ENCODE measurements at places on chromosomes 7 and 10.
A peak's percentile ranks its signal among the peaks of the same experiment; 100 is the strongest.

DNA sequence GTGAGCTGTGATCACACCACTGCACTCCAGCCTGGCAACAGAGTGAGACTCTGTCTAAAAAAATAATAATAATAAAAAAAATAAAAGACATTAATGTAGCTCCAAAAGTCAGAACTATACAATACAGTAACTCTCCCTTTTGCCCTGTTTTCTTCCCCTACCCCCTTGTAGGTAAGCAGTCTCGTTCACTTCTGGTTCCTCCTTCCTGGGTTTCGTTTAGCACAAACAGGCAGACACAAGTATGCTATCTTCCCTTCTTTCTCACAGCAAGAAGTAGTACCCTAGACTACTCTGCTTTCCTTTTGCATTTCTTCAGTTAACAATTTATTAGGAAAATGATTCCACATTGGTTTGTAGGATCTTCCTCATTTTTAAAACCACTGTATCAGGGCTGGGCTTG, 33.1 kb downstream of the PDSS1 start:
- no peak for DNase-seq

GRCh38 chr10:105534086-105534485, 893.0 kb downstream of the SORCS3 start:
- DNase-seq: no peak

GRCh38 chr7:99310004-99310403, 15.7 kb upstream of the ARPC1A start:
- no peak for DNase-seq

- no peak for DNase-seq
These were observed 420.9 kb upstream of the MGMT start for GRCh38 chr10:129046065-129046681.

DNA sequence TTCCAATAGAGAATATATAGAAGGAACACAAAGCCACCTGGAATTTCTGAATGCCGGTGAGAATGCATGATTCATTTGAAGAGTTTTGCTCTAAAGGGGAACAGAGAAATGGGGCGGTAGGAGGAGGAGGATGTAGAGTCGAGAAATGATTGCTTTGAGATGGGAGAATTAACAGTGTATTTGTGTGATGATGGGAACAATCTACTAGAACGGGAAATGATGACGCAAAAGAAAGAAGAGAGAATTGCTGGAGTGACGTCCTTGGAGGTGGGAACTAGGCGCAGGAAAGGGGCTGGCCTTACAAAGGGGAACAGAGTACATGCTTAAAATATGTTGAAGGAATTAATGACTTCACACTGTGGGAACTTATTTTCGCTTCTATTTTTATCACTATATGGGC, 188.1 kb downstream of the SDHAF3 start:
- DNase-seq: no peak

DNA sequence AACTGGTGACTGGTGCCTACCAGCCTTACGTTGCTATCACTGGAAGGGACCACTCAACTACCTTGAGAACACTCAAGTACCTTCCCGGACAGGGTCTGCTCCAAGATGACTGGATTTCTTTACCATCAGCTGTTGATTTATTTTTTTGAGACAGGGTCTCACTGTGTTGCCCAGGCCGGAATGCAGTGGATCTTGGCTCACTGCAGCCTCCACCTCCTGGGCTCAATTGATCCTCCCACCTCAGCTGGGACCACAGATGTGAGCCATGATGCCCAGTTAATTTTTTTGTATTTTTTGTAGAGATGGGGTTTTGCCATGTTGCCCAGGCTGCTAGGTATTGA, 45.2 kb upstream of the DLG5 start:
- DNase-seq: no peak

DNA sequence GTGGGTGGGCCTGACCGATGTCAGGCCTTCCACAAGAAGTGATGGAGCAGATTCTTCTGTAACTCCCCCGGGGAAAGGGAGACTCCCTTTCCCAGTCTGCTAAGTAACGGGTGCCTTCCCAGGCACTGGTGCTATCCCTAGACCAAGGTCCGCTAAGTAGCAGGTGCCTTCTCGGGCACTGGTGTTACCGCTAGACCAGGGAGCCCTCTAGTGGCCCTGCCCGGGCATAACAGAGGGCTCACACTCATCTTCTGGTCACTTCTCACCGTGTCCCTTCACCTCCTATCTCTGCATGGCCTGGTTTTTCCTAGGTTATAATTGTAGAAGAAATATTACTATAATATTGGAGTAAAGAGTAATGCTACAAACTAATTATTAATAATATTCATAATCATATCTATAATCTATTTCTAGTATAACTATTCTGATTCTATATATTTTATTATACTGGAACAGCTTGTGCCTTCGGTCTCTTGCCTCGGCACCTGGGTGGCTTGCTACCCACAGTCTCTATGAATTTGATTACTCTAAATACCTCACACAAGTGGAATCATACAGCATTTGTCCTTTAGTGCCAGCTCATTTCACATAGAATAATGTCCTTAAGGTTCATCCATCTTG, 1378.7 kb downstream of the XPNPEP1 start:
- DNase-seq: peak; percentile 5

DNA sequence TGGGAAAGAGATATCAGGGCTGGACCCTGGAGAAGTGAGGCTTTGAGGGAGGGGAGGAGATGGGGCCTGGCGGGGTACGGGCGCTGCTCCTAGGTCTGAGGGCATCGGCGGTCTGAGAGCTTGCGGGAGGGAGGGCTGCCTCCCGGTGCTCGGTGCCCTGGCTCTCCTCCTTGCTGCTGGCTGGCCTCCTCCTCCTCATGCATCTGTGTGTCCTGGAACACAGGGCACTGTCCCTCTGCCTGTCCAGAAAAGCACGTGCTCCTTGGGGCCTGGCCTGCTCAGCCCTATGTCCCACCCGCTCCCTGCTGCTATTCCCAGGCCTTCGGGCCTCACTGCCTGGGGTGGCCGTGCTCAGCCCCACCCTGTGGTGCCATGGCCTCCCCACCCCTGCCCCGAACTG, 166.9 kb downstream of the RNF216 start:
- no peak for DNase-seq

- DNase-seq: no peak
These were observed 2.9 kb downstream of the ERLIN1 start for GRCh38 chr10:100182908-100183307.

DNA sequence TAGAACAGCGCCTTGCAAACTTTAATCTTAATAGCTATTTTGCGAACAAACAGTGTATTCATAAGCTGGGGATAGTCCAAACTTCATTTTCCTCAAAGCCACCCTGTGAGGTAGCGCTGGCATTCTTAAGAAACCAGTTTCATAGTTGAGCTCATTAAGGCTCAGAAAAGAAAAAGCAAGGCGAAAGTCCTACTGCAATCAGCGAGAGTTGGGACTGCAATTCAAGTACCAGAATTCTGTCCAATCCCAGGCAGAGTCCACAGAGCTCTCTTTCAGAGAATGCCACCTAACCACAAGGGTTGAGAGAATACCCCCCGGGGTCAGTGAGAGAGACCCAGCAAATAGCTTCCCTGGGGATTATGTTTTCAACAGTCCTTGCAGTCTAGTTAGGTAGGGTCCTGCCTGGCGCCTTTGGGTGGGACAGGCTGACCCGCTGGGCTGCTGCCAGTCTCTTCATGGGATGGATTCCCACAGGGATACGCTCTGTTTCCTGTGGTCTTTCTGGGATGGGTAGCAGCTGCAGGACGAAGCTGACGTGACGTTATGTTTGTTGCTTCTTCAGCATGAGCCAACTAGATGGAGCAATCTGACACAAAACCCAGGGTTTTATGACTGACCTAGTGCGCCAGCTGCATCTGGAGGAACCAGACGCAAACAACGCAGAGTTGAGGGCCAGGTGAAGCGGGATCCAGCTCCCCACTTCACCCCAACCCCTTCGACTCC, 16.0 kb downstream of the BMPER start:
- DNase-seq: peak; percentile 57

GRCh38 chr7:138029941-138030340, 28.1 kb upstream of the CREB3L2 start:
- DNase-seq: no peak

GRCh38 chr10:124270530-124271327, 148.0 kb downstream of the OAT start:
- no peak for DNase-seq

DNA sequence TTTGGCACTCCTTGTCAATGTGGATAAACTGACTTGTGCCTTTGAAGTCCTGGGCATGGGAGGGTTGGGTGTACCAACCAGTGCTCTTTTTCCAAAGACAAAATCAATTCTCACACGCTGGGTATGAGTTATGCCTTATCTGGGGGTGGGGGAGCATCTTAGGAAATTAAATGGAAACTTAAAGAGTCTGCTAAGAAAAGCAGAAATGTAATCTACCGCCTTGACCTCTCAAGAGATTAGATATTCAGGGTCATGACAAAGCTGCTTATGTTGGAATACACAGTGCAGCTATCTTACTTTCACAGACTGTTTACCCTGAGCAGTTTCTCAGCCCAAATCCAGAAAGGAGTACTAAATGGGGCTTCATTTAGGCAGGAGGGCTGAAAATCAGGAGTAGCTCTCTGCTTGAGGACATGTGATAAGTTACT, 2.6 kb downstream of the MEST start:
- no peak for DNase-seq

GRCh38 chr10:11331046-11331577, 280.3 kb downstream of the USP6NL start:
- no peak for DNase-seq

- DNase-seq: no peak
These were observed 117.9 kb downstream of the SLIT1 start for GRCh38 chr10:97067716-97068391.

DNA sequence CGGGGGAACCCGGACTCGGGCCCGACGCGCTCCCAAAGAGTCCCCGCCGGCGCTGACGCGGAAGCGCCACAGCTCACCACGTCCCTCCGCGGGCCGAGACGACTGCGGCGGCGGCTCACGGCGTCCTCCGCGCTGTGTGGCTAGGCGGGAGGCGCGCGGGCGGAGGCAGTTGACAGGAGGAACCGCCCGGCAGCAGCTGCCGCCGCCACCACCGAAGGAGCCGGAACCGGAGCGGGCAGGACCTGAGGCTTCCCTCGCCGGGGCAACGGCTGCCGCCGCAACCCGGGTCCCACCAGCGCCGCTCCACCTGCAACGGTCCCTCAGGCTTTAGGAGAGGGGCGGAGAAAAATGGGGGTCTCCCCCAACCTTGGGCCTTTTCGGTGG, 334 bp downstream of the ZNF800 start:
- peak; percentile 68 for DNase-seq

- no peak for DNase-seq
These were observed 40.4 kb downstream of the GTF2IRD1 start for GRCh38 chr7:74494076-74494548.

GRCh38 chr7:3204526-3204925, 96.5 kb upstream of the SDK1 start:
- DNase-seq: no peak

DNA sequence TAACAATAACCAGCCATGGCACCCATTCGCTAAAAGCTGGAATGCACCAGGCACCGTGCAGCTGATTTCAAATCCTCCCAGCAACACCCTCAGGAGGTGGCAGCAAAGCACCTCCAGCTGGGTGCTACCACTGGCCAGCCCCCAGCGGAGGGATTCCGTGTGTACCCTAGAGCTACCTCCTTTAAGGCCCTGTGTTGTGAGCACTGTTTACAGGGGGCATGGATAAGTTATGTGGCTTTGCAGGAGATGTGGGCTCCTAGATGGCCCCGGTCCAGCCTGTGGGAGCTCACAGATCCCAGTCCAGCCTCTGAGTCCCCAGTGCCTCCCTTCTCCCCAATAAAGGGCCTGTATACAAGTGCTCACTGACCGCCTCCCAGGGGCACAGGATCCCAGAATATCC, 27.1 kb downstream of the TNRC18 start:
- no peak for DNase-seq
